Stimulated activated CD4-positive, alpha-beta T cell treated with anti-CD3 and anti-CD28 coated beads, Interleukin-12 subunit alpha, Interleukin-12 subunit beta, amount 100 ng/mL, for 4 hours (primary cell): ENCODE measurements at places on chromosomes 6 and 20.

- DNase-seq = no peak
Observed at GRCh38 chr6:7254980-7255835, 57.8 kb downstream of the SSR1 start.

- DNase-seq = no peak
Observed at GRCh38 chr6:90285611-90286381, 10.8 kb downstream of the BACH2 start.

- DNase-seq = no peak
Observed at GRCh38 chr6:114952229-114952628, 609.4 kb upstream of the HS3ST5 start.

- DNase-seq = no peak
Observed at GRCh38 chr6:113672491-113673149, 184.5 kb upstream of the MARCKS start.

- DNase-seq = no peak
Observed at GRCh38 chr6:131755597-131755996, 44.8 kb upstream of the CTAGE9 start.

- DNase-seq = no peak
Observed at GRCh38 chr6:79249136-79249535, 14.7 kb upstream of the HMGN3 start.

GRCh38 chr6:134622382-134623173 is 304.7 kb upstream of the SGK1 start:
- no peak for DNase-seq

DNA sequence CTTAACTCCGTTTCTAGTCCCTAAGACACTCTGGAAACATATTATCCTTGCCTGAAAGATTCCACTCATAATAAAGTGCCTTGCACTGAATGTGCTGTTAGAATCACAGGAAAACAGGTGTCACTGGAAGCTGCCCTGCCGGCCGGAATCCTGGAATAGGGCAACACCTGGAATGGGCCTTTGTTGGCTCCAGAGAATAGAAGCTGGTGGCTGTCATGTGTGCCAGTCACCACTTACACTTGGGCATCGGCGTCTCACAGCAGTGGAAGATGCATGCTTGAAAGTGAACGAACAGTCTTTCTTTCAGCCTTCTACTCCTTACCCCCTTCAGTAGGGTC is 90.8 kb upstream of the AFDN start:
- DNase-seq = no peak

GRCh38 chr20:43191143-43191542 is 1.4 kb upstream of the PTPRT start:
- no peak for DNase-seq

DNA sequence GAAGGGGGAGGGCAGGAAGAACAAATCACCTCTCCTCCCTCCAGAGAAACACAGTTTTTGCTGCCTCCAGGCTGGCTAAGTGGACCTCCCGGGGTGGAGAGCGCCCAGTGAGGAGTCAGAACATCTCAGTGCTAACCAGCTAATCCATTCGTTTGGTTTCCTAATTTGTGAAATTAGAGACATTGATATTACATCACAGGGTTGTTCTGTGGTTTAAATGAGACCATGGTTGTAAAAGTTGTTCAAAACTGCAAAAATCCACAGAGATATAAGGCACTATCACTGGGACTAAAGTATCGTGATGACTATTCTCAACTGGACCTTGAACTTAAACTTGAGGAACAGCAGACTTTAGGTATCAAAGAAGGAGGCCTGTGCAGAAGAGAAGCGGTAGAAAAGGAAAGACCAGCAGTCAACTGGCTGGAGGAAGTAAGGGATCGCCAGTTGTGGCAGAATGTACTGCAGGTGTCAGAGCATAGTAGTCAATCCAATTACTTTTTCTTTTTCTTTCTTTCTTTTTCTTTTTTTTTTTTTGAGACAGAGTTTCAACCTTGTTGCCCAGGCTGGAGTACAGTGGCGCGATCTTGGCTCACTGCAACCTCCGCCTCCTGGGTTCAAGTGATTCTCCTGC is 33.9 kb downstream of the RIPOR2 start:
- DNase-seq = no peak

DNA sequence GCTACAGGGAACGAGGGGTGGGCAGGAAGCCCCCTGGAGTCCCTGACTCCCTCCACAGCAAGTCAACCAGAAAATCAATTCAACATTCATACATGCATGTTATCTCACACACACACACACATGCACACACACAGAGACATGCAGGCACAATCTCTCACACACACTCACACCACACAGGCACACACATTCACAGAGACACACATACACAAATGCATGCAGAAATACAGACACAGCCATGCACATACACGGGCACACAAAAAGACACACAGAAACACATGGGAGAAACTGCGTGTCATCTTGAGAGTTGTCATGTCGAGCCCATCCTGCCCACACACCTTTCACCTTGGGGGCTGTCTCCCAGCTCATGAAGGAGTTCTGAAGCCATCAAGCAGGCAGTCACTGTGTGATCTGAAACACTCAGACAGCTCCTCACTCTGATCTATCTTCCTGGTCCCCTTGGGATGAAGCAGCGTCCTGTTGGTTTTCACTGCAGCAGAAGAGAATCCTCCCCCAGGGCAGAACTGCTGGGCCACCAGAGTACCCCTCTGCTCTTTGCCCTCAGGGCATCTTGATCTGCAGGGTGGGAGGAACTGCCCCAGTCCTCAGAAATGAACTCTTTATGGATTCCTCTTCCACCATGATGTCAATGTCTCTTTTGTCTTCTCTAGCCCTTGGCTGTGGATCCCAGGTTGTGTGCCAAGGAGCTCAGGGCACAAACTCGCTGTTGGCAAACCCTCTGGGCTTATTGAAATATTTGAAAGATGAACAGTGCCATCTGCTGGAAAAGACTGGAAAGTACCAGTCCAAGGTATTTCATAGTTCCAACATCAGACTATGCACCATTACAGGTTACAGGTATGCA is 8.8 kb downstream of the RAET1L start:
- DNase-seq = no peak

DNA sequence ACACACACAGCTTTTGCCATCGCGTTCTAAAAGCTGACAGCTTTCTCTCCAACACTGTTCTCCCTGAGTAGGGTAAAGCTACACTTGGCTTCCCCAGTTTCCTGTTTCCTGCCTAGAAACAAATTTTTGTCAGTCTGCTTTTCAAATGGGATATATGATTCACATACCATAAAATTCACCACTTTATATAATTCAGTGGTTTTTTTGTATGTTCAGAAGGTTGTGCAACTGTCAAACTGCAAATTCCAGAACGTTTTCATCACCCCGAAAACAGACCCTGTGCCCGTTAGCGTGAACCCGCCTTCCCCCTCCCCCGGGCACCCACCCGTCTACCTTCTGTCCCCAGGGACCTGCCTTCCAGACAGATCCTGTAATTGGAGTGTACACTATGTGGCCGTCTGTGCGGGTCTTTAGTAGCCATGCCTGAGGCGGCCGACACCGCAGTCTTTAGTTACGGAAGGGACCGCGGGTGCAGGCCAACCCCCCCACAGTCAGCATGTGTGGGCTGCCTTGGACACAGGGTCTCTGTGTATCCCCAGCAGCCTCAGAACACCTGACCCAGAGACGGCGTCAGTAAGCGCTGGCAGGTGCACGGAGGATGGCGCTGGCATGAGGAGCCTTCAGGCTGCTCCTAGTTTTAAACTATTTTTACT is 16.6 kb downstream of the HRH3 start:
- DNase-seq = no peak

DNA sequence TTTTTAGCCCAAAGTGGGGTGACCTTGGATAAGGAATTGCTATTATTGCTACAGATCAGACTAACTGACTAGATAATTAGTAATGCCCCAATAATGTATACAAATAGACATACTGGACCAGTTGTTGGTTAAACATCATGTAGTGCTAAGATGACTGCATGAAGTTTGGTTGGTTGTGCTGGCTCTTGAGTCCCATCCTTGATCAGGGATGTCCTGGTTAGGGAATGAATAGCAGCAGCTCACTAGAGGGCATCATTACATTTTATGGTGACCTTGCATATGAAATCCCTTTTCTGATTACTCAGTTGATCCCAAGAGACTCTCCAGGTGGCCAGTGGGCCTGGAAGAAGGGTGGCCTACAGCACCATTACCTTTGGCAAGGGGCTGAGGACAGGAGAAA is 10.9 kb downstream of the TPBG start:
- DNase-seq = no peak

- DNase-seq = no peak
Observed at GRCh38 chr6:89347825-89348224, 4.7 kb downstream of the UBE2J1 start.
